ENCODE measurements at places on chromosomes 16 and 17.

GRCh38 chr16:19167710-19168370 lies at the start of gene SYT17:
Gene SYT17 (plus strand): TSS chr16:19168240. CDS start chr16:19168647, 407 bp downstream.
- DNase-seq = no peak

DNA sequence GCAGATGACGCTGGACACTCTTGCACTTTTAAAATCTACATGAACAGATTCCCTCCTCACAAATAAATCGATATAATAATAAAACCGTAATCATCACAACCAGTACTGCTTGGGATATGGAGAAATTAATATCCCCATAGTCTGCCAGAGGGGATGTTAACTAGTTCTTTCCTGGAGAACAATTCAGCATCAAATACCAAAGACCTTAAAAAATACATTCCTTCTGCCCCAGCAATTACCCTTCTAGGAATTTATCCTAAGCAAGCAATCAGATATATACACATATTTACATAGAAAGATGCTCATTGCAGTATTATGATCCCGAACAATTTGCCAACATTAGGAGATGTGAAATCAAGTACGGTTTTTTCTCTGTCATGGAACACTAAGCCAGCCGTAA lies 21.8 kb downstream of the SMYD4 start:
- DNase-seq = no peak

DNA sequence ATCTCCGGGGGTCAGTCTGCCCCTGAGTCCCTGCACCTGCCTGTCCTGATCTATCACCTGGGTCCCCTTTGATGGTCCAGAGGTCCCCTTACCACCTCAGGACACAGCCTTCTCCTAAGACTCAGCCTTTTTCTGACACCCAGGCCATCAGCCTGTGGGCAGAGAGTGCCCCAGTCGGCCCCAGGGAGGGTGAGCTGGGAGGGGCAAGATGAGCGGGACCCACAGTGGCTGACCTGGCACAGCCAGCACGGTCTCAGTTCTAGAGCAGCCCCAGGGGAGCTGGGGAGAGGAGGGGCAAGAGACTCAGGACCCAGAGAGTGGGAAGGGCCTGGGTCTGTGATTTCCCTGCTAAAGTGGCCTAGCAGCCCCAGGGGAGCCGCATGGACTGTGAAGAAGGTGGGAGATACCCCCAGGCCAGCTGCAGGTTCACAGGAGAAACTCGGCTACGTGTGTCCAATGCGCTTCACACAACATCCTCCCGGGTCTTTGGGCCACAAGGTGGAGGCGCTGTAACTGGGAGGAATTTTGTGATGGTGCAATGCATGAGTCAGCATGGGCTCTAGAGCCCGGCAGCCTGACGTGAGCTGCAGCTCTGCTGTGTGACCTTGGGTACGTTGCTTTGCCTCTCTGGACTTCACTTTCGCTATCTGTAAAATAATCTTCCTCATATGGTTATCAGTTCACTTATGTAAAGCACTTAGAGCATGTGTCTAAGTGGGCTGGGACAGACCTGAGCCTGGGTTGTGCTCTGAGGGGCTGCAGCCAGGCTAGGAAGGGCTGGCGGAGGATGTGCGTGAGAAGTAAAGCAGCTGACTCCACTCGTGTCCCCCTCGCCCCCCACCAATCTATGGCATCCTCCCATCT lies 67.2 kb upstream of the LHX1 start:
- no peak for DNase-seq

DNA sequence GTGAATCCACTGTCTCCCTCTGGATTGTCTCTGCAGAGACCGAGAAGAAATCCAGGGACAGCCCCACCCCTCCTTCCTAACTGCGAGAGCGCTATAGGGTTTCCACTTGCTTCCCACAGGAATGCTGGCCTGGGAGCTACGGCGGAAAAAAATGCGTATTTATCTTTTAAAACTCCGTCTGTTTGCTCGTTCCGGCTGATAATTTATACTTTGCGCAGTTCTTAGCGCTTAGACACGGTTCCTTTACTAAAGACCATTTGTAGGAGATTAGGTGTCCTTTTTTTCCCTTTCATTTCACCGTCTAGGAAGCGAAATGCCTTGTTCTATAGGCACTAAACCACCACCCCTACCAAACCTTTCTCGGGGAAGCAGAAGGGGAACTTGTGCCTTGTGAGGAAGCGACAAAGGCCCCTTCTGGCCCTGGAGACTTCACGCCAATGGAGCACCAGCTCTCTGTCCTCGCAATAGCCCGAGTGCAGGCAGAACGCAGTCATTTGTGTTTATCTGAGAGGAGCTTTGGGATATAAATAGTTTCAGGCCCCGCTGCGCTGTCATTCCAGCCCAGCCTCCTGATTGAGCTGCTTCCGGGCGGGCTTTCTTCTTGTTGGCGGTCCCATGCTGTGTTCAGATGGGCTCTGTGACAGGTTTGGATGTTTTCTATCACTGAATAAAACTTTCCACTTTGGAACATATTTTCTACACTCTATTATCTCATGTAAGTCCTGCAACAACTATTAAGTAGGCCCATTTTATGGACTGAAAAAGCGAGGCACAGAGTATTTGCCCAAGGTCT lies 791 bp upstream of the SUPT4H1 start:
- DNase-seq = no peak

GRCh38 chr16:16863672-16864071 lies 484.7 kb downstream of the NPIPA7 start:
- DNase-seq = no peak

DNA sequence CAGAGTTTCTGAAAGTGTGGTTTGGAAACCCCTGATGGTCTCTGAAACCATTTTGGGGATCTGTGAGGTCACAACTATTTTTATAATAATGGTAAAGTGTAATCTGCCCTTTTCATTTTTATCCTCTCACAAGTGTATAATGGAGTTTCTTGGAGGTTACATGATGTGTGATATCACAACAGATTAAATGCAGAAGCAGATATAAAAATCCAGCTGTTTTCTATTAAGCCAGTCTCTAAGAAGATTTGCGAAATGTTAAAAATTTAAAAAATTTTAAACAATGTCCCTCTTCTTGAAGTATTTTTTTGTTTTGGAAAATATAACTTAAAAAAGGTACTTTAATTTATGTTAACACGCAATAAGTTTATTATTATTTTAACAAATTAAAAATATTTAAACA lies 48.7 kb downstream of the RPGRIP1L start:
- no peak for DNase-seq

- no peak for DNase-seq
These were observed 30.4 kb downstream of the KIAA0513 start for GRCh38 chr16:85057948-85058347.

DNA sequence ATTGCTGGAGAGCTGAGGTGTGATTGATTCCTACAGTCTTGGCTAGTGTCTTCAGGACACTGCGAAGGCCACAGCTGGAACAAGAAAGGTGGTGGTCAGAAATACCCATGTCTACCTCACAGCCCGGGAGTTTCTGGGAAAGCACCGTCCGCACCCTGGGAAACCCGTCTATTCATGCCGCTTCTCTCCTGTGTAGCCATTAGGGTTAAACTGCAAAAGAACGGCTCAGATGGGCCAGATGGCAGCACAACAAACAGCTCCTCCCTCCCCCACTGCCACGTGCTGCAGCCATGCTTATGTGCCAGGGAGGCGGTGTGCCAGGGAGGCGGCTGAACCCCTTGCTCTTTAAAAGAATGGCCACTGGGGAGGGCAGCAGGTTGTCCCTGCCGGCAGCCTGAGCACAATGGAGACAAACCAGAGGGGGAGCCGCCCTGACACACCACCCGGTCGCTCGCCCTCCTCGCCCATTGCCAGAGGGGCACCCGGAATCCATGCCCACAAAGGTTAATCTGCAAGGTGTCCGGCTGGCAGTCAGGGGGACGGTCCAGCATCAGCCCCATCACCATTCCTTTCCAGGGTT lies 65.2 kb downstream of the CYTH1 start:
- DNase-seq = no peak

DNA sequence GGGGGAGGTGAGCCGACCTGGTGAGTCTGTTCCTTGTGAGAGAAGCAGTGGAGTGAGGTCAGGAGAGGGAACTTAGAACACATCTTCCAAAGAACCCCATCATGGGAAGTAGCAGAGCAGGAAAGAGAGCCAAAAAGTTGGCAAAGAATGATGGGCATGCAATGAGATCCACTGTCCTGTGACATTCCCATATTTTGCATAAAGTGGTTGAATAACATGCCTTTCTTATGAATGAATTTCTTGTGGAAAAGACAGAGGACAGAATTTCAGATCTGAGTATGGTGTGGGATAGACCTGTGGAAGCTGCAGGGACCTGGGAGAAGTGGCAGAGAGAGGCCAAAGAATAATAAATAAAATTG lies 41.3 kb downstream of the TMEM100 start:
- DNase-seq = no peak

DNA sequence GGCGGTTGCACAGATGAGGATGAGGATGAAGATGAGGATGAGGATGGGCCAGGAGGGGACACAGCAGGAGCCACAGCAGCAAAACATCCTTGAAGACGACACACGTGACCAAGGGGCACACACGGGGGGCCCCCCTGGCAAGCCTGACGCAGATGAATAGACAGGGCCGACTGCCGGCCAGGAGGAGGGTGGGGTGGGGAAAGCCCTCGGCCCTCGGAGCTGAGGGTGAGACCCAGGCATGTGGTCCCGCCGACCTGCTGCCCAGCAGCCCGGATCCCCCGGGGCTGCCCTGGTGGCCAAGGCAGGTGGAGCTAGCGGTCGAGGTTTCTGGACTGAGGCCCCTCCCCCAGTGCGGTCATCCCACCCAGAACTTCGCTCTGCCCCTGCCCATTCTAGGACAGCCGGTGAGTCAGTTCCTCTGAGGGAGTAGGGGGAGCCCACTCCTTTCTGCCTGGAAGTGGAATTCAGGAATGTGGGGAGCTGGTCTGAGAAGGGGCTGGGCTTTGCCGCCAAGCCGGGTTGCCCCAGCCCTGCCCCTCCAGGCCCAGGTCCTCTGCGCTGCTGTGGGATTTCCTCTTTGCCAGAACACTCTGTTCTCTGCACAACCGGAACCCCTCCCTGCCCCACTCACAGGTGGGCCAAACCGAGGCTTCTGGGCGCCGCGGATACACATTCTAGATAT lies 9.9 kb downstream of the CYGB start:
- no peak for DNase-seq

- no peak for DNase-seq
These were observed 106.9 kb downstream of the RGS9 start for GRCh38 chr17:65243838-65244625.

GRCh38 chr17:50961282-50962220 lies 95.4 kb upstream of the TOB1 start:
- DNase-seq = no peak

- no peak for DNase-seq
These were observed 15.4 kb upstream of the CTCF start for GRCh38 chr16:67546761-67547422.

- peak; percentile 3 for DNase-seq
These were observed 1.0 kb upstream of the SALL1 start for GRCh38 chr16:51151961-51152663.

- no peak for DNase-seq
These were observed 999 bp downstream of the CMC2 start for GRCh38 chr16:81005610-81006161.

DNA sequence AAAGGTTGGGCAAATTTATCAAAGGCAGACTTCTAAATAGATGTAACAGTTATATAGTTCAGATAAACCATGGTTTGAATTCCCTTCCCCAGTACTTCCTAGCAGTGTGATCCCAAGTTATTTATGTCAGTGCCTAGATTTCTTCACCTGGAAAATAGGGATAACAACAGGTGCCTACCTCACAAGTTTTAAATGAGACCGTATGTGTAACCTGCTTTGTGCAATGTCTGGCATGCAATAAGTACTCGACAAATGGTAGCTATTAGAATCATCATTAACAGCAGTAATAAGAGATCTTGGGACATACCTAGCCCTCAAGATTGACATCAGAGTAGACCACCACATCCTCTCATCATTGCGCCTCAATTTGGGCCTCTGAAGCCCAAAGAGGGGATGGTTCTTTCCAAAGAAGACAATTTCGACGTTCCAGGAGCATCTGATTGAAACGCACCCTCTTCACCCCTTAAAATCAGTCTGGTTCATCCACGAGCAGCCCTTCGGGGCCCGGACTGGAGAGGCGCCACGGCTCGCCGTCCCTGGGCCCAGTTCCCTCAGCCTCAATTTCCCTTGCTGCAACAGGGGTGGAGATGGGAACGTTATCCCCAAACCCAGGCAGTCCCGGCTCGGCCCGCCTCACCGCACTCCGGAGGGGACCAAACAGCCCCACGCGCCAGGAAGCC lies 541 bp downstream of the ACACA start:
- no peak for DNase-seq

DNA sequence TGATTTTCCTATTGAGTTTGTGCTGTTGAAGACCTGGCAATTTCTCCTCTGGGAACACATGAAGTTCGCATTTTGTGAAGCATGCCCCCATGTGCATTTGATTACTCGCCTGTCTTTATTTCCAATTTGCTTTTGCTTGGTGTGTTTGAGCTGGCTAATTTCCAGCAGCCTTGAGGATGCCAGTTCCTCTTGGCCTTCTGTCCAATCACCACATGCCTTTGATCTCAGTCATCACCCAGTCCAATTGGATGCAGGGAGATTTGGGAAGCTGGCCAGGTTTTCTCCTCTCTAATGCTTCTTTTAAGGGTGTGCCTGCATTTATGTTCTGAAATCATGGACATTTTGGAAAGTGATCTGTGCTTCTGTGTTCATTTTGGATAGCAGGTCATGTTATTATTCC lies 3.8 kb upstream of the TMEM100 start:
- no peak for DNase-seq

- DNase-seq = no peak
These were observed 48.9 kb downstream of the TEX2 start for GRCh38 chr17:64213995-64214811.

- no peak for DNase-seq
These were observed 199.8 kb downstream of the NPIPA7 start for GRCh38 chr16:16578701-16579100.
